ENCODE measurements at places on chromosomes 7 and 10. TPM values are rescaled to one million over a fixed set of nuclear protein-coding genes. Genes with fewer than 3 reads are reported as not detected.

Gene MAD1L1
- 56.9 TPM for total RNA-seq

Gene FRMD4A
- total RNA-seq: 27.4 TPM

- no peak for DNase-seq
Measured at GRCh38 chr7:25180946-25181345, 47.3 kb downstream of the NPVF start.

- DNase-seq: no peak
Measured at GRCh38 chr10:130430291-130430690, 294.1 kb downstream of the GLRX3 start.

GRCh38 chr7:151168003-151168786, 701 bp upstream of the GBX1 start:
- no peak for DNase-seq

DNA sequence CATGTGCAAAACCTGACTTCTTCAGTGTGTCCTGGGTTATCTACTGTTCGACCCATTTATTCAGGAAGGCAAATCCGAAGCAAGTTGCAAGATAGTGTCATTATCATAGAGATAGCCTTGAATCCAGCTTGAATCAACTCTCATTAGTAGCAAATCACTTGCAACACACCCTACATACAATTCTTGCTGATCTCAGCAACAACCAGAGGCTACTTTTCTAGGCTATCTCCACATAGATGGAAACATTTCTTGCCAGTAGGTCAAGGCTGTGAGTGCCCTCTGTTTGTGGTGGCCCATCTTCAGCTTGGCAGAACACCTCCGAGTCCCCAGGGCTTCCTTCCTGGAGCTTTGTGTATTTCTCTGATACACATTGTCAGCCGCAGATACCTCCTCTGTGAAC, 12.0 kb downstream of the UBTD1 start:
- no peak for DNase-seq

- no peak for DNase-seq
Measured at GRCh38 chr7:12909483-12909882, 222.1 kb downstream of the ARL4A start.

- no peak for DNase-seq
Measured at GRCh38 chr10:3623746-3624145, 161.3 kb downstream of the KLF6 start.

GRCh38 chr7:29320577-29320976, 126.0 kb downstream of the CHN2 start:
- no peak for DNase-seq

All from suprapubic skin (tissue), 4 donors.